ENCODE measurements at places on chromosomes 1 and 21.

- no peak for DNase-seq
These were observed 9.3 kb upstream of the HES5 start for GRCh38 chr1:2539312-2539907.

- DNase-seq, result no peak
These were observed 249.0 kb downstream of the PRDM2 start for GRCh38 chr1:13948888-13949391.

DNA sequence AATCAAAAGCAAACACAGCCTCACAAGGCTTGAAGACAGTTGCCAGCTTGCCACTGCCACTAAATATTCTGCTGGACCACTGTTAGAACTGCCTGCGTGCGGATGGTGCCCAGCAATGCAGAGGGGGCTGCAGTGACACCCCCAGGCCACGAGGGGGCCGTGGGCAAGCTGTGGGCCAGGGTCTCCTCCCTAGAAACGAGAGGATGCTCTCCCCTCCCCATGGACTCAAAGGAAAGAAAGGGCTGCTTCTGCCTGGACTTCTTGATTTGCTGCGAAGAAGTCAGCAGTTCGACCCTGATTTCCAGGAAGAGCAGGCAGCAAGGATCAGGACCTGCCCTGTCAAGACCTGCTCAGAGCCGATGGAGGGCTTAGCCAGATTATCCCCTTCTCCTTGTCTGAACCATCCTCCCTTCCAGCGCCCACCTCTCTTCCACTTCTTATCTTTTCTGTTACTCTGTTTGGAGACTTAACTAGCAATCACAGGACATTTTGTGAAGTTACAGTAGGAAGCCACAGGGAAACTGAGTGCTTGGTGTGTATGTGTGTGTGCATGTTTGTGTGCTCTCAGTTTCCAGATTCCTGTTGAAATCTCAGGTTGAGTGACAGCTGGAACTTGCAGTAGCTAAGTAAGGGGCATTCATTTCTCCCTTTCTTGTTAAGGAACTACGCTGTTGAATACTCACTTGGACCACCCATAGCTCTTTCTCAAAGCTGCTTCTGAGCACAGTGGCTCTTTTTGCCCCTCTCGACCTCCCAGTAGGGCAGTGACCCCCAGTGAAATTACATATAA lies 2.7 kb downstream of the MAN1C1 start:
- DNase-seq, result no peak

GRCh38 chr1:89545264-89546038 lies 20.8 kb downstream of the LRRC8B start:
- DNase-seq, result no peak

- no peak for DNase-seq
These were observed 288.4 kb upstream of the PRMT6 start for GRCh38 chr1:106768077-106768476.

DNA sequence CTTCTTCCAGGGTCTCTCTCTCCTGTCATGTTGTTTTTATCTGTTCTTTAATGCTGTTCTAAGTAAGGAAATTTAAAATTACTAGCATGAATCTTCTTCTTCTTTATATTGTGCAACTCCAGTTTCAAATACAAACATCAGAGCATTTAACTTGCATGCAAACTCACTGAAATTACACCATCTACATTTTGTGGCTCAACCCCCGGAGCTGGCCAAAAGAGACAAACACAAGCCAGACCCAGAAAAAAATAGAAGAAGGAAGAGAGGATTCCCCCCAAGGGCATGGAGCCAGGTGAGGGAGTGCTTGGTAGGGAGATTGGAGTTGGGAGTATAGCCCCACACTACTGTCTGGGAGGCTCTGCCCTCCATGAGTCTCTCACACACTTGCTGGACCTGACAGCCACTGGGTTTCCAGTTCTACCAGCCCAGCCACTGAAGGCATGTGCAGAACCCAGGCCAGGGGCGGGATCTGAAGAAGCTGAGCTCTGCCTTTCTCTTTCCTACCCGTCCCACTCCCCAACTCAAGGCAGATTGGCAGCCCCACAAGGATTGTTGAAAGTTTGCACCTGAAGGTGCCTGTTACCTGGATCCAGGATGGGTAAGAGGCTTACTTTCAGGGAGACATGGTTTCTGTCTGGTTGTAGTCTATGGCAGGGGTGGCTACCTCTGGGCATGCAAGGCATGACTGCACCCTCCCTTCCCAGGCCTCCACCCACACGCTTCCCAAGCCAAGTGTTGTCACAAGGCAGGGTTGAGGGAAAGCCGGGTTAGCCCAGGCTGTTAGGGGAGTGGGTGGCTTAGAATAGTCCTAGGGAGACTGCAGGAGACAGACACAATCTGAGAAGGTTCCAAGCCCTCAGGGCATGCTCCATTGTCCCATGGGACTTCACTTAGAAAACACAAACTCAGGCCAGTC lies 297.2 kb downstream of the TGFB2 start:
- DNase-seq, result no peak

DNA sequence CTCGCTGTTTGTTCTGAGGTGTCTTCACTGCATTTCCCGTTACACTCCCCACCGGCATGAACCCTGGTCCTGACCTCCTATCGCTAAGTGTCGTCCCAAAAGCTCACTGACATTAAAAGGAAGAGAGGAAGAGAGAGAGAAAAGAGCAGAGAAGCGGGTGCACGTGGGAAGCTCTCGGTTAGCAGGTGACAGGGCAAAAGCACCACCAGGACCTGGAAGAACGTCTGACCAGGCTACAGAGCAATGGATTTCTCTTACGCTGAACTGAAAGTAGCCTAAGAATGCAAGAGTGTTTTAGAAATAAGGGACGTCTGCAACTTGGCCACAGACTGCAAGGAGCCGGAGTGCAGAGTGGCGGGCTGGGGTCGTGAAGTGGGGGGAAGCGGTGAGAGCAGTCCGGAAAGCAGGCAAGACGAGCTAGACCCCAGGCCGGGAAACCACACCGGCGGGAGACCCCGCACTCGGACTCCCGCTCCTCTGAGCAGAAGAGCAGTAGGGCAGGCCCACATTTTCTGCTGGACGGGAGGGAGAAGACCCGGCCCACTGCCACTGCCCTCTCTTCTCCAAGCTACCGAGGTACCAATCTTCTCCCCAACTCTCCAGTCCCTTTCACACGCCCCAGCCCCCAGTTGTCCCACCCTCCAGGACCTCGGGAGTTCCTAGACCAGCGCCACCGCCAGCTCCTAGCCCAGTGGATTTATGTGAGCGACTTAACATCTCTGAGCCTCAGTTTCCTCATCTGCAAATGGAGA lies 8.3 kb upstream of the MPZL1 start:
- peak; percentile 14 for DNase-seq

GRCh38 chr1:12604114-12604874 lies 13.7 kb downstream of the DHRS3 start:
- DNase-seq, result peak; percentile 100

DNA sequence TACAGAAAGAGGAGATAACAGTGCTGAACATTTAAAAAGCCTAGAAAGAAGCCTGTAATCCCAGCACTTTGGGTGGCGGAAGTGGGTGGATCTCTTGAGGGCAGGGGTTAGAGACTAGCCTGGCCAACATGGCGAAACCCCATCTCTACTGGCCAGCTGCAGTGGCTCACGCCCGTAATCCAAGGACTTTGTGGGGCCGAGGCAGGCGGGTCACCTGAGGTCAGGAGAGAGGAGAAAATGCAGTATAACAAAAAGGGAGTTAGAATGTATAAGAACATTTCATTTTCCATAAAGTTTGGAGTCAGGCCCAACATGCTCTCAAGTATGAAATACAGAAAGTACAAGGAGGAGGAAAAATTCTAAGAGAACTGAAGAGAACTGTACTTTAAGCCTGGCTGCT lies 134.5 kb downstream of the SMYD3 start:
- no peak for DNase-seq

DNA sequence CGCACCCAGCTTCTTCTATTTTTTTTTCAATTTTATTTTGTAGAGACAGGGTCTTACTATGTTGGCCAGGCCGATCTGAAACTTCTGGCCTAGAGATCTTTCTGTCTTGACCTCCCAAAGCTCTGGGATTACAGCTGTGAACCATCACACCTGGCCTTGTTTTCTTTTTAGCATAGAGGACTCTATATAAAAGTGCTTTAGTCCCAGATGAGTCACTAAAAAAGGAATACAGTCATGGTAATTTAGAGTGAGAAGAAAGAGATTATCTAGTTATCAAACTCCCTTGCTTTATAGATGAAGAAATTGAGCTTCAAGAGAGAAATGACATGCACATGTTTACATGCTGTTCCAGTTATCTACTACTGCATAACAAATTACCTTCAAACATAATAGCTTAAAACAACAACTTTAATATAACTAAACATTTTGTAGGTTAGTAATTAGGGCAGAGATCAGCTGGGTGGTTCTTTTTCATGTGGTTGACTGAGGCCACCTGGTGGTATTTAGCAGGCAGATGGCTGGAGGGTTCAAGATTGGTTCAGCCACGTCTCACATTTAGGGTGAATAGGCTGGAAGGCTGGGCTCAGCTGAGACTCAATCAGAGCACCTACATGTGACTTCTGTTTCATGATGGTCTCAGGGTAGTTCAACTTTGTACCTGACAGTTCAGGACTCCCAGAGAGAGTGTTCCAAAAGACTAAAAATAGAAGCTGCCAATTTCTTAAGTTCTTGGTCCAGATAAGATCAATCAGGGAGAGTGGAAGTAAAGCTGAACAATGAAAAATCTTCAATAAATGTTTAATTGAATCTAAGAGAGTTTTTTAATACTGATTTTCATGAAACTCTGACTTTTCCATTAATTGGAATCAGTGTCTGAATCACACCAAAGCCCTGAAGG lies 16.9 kb upstream of the MTF2 start:
- peak; percentile 56 for DNase-seq

DNA sequence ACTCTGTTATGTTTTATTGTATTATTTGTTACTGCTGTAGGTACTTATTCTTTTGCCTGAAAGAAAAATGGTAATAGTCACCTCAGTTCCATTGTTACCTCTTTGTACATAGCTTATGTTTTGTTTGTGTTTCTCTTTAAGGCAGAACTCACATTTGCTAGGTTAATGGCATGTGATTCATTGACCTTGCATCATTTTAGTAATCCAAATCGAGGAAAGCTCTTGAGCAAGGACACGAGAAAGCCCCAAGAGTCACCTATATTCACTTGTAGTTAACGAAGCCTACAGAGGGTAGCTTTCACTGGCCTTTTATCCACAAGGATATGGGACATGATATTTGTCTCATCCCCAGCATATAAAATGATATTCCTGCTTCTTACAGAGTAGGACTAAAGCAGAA lies 1765.2 kb downstream of the NCAM2 start:
- no peak for DNase-seq

GRCh38 chr21:16589006-16589898 lies 859.5 kb downstream of the USP25 start:
- no peak for DNase-seq

DNA sequence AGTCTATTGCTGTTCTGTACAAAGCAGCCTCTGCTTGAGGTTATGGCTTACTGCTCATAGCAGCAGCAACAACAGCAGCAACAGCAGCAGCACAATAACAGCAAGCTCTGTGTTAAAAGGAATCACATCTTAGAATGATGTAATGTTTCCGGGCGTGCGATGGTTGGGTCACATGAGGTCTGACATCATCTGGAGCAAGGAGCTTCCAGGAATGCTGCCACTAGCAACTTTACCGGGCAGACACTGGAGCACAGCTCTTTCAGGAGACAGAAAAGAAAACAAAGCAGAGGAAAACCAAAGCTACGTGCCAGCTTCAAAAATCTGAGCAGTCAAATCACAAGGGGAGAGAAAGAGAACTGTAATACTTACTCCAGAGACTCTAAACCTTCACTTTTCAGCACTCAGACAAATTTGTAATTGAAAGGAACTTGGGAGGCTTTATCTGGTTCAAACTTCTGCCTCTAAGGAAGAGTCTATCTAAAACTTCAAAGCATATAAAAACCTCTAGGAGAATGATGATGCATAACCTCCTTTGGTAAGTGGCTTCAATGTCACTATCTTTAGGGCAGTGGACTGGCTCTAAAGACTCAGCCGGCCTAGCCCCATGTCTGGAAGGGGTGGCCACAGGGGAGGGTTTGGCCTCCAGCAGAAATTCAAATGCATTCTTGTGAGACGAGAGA lies 28.3 kb upstream of the RAB3GAP2 start:
- DNase-seq, result peak; percentile 83

DNA sequence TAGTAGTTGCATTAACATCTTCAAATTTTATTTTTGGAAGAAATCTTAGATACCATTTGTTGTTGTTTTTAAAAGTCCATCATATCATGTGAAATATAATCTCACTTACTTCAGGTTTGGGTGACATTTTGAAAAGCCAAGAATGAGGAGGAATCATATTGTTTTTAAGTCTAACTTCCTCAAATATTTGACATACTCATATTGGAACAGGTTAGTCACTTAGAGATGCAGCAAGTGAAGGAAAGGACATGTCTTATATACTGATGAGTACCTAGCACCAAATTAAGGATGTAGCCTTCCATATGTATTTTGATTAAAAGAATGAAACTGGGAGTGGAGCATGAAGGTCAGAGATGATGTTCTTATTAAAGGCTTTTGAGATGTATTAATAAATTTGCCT lies 23.9 kb downstream of the GBP2 start:
- no peak for DNase-seq

- DNase-seq, result no peak
These were observed 188.2 kb downstream of the DYRK1A start for GRCh38 chr21:37554661-37555379.

DNA sequence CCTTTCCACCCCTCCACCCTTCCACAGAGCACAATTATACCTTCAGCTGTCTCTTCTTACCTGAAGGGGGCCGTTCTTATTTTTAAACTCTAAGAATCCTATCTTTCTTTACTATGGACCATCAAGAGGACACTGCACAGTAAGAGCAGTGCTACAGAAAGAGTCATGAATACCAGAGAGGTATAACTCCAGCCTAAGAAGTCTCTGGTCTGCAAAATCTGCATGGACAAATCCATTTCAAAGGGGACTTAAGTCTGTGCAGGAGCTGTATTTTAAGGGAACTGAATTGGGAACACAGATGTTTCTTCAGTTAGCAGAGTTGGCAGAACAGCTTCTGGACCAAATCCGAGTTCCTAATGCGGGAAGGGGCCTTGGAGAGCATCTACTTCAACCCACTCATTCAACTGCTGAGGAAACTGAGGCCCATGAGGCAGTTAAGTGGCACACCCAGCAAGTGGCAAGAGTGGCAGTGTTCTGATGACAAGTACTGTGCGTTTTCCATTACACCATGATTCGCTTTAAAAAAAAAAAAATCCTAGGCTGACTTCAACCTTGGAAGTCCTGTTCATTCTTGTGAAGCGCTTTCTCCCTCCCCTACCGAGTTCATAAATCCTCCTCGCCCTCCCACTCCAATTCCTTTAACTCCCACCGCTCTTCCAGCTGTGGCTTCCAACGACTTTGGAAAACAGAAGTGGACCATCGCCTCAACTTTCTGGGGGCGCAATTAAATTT lies 1.8 kb downstream of the PLPP3 start:
- DNase-seq, result peak; percentile 26

- peak; percentile 45 for DNase-seq
These were observed 14.0 kb downstream of the BCAR3 start for GRCh38 chr1:93667642-93668041.

- DNase-seq, result no peak
These were observed 118.2 kb upstream of the ZNF678 start for GRCh38 chr1:227445092-227445674.

DNA sequence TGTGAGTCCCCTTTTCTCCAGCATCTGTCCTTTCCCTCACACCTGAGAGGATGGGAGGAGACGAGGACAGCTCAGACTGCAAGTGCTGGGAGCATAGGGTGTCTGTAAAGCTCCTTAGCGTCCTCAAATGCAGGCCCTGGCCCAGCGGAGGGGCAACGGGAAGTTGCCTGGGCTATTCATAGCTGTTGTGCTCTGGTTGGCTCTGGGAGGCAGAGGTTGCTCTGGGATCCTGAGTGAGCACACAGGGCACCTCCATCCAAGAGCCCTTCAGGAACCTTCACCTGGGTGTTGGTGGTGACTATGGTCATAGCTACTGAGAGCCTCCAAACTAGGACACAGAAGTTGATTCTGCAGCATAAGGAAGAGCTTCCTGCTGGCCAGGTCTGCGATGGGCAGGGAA lies 2.6 kb downstream of the PADI1 start:
- DNase-seq, result no peak
